Right kidney (tissue), 9 donors: ENCODE measurements at places on chromosomes 6 and 20.

GRCh38 chr6:147169529-147169928 lies 34.7 kb upstream of the STXBP5 start:
- no peak for DNase-seq

DNA sequence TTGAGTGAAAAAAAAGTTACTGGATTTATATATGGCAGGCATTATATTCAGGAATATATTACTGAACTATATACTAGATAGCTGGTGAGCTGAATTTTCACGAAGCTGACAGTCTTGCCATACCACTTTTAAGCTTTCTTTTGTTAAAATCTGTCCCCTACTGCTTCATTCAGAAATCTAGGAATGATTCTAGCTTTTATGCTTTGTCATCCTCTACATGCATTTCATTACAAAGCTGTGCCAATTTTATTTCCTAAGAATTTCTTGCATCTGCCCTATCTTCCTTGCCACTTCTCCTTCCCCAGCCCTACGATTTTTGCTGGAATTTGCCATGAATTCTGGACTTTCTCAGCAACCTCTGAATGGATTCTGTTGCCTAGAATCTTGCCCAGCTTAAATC lies 158.5 kb upstream of the ADGRB3 start:
- no peak for DNase-seq

DNA sequence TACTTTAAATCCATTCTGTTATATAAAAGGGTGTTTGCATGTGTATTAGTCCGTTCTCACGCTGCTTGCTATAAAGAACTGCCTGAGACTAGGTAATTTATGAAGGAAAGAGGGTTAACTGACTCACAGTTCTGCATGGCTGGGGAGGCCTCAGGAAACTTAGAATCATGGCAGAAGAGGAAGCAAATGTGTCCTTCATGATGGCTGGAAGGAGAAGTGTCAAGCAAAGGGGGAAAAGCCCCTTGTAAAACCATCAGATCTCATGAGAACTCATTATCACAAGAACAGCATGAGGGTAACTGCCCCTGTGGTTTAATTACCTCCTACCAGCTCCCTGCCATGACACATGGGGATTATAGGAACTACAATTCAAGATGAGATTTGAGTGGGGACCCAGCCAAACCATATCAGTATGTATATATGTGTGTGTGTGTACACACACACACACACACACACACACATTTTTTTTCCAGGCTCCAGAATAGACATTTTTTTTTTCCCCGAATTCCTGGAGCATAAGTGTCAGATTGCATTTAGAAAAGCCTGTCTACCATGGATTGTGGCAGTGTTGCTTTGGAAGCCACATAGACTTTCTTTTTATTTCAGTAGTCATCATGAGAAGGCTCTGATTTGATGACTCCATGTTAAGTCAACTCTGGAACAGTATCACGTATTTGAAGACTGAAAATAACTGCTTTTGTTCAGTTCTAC lies 31.5 kb downstream of the KDM1B start:
- DNase-seq = no peak

- DNase-seq = no peak
These were observed 36.9 kb upstream of the NT5E start for GRCh38 chr6:85412911-85413430.

- no peak for DNase-seq
These were observed 11.8 kb downstream of the NOL4L start for GRCh38 chr20:32573167-32573851.

DNA sequence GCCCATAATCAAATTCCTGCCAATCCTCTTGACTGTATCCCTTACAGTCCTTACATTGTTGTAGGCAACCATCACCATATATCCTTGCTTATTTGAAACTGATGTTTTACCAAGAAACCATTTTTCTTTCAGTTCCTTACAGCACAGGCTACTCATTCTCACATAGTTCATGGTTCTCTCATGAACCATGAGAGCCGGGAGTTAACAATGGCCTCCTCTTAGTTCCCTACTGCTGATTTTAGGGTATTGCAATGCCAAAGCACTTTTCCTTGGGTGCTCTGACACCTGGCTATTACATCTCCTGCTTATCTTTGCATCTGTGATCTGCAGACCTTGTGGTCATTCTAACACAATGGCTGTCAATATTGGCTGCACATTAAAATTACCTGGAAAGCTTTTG lies 133.4 kb downstream of the MYB start:
- no peak for DNase-seq

- DNase-seq = no peak
These were observed 4.2 kb upstream of the EPHA7 start for GRCh38 chr6:93423542-93423941.

- no peak for DNase-seq
These were observed 102.2 kb upstream of the PTCHD4 start for GRCh38 chr6:48213076-48213788.

DNA sequence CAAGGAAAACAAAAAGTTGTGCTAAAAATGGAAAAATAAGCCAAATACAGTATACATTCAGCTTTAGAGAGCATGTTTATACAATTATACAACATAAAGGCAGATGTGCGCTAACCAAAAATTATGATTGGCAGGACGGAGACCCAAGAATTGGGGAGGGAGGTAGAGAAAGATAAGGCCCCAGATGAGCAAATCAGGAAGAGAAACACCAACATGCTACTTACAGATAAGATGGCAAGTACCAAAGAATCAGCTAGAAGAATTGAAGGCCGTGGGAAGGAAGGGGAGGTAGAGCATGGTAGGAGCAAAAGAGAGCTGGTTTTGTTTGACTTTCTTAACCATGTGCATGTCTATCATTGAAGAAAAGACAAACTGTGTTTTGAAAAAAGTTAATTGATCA lies 45.4 kb downstream of the PRND start:
- no peak for DNase-seq
